ENCODE measurements at places on chromosomes 3 and 15.

DNA sequence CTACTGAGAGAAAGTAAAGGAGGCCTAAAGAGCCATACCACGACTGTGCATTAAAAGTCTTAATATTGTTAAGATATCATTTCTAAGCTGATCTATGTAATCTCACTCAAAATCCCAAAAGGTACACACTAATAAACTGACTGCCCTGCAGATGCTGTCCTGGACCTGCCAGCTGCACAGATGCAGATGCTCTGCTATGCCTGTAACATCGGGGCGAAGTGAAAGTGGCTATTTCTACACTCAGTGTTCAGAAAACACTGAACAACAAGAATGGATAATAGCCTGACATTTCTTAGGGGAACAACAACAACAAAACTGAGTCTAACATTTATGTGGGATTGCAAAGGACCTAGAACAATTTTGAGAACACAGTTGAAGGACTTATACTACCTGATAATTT lies 31.9 kb downstream of the RAD18 start:
- DNase-seq, result no peak

DNA sequence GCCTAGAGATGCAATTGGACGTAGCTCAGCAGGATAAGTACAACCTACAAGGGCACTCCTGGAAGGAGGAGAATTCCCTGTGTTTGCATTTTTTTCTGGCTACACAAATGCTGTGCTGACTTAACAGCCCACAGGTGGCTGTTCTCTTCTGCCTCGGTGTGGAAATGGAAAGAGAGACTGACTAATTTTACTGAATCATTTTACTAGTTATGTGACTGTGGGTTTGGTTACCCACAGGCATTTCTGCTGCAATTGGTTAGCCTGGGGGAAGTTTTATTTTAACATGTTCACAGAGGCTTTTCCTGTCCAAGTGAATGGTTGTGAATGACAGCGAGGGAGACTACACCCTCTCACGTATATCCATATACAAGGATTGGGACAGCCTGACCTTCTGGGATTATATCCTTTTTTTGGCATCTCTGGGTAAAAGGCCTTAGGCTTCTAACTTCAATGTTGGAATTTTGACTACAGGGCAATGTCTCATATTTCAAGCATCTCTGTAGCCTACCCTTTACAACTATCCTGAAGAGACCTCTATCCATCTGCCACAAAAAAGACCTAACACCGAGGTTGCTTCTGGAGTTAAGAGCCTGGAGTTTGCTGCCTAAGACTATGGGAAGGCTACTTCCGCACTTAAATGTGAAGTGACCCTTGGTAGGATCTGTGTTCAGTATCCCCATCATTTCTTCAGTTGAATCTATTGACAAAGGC lies 67.2 kb upstream of the TP63 start:
- DNase-seq, result no peak

DNA sequence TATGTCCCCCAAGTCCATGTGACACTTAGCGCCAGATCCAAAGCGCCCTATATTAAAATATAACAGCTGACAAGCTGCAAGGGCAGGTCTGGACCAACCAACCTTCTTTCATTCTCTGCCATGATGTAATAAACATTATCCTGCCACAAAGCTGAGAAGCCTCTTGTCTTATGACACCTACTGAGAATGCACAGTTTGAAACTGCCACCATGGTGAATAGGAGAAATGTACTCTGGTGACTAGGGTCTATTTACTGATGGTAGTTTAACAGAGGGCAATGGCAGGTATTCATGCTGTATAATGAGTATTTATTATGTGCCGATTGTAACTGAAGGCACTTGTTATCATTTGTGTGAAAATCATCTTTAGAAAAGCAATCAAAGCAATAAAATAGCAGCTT lies 634.0 kb downstream of the OTOL1 start:
- no peak for DNase-seq

DNA sequence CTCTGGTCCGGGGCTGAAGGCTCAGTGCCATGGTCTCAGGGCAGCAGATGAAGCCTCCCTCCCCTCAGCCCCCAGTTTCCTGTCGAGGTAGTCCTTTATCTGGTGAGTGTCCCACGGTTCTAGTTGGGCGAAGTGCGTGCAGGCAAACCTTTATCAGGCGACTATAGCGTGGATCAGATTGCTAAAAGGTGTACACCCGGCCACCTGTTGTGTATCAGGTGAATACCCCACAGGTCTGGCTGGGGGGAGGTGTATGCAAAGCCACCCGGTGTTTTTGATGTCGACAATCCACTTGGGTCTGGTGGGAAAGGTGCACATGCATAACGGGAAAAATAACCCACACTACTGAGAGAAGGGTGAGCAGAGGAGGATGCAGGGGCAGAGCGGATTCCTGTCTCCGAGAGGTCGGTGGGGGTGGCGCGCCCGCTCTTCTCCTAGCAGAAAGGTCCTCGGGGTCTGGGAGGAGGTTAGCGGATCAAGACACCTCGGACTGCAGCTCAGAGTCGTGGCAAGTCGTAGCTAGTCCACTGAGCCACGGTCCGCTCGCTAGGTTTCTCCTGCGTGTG lies 507 bp downstream of the SLC12A6 start:
- peak; percentile 10 for DNase-seq

DNA sequence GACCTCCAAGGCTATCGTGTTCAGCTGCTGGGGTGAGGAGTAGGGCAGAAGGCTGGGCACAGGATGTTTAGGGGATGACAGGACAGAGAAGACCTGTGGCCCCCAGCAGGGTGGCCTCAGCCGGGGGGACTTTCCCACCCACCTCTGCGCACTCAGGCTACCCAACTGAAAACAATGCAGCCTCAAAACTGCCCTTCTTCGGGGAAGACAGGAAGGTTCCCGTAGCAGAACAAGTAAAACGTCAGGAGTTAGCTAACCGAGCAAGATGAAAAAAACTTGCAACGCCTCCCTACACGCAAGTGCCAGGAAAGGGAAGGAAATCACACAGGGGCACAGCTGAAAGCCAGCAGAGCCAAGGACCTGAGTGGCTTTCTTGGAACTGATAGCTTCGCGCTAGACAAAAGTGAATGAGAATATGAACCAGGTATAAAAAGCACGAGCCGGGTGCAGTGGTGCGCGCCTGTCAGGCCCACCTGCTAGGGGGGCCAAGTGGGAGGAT lies 38.4 kb upstream of the FURIN start:
- no peak for DNase-seq

- DNase-seq, result no peak
Observed at GRCh38 chr3:194101592-194102432, 34.1 kb upstream of the HES1 start.

- DNase-seq, result peak; percentile 15
Observed at GRCh38 chr3:115040673-115041286, 106.3 kb downstream of the ZBTB20 start.

DNA sequence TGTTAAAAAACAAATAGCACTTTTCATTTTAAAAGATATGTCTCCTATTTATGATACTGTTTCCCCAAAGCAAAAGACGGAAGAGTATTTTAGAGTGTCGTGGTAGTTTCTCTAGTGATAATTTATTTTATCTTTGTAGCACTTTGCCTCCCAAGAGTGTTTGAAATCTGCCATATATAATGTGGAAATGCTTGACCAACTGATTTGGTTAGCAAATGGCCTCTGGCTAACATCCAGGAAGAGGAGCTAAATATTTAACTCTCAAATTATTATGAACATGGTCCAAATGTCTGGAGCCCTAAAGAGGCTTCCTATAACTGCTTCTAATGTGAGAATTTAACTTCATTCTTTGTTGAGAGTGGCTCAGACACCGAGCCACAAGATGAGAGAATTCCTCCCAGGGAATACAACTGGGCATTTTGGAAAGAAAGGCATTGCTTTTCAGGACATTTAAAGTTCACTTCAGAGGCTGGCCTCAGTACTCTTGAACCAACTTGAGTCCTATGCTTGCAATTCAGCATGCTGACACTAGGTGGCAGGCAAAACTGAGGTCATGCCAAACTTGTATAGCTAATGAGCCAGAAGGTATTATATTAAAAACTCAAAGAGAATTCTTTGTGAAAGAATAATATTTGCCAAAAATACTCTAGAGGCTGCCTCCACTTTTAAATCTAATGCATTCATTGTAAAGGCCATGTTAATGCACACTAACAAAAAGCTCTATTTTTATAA lies 104.5 kb downstream of the RARB start:
- no peak for DNase-seq

- peak; percentile 63 for DNase-seq
Observed at GRCh38 chr15:41661518-41662225, 1.5 kb downstream of the MGA start.

DNA sequence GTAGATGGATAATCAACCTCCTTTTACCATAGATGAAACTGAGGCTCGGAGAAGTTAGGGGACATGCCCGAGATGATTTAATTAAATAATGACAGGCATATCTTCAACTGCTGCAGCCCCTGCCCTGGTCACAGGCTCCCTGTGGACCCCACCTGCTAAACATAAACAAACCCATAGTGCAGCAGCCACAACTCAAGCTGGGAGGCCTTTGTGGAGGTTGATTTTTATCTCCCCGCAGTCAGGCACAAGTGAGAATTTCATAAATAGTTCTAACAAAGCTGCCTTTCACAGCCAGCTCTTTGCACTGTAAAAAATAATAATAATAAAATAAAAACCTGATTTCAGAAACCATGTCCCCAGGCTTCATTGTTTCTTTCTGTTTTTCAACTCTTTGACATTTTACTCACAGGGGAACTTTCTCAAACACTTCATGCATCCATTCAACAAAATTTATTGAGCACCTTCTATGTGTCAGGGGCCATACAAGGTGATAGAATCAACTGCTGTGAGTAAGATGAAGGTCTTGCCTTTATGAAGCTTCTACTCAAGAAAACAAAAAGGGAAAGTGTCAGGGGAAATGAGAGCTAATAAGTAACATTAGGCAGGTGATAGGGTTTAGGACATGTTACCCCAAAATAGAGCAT lies 393.6 kb upstream of the PROK2 start:
- DNase-seq, result no peak

DNA sequence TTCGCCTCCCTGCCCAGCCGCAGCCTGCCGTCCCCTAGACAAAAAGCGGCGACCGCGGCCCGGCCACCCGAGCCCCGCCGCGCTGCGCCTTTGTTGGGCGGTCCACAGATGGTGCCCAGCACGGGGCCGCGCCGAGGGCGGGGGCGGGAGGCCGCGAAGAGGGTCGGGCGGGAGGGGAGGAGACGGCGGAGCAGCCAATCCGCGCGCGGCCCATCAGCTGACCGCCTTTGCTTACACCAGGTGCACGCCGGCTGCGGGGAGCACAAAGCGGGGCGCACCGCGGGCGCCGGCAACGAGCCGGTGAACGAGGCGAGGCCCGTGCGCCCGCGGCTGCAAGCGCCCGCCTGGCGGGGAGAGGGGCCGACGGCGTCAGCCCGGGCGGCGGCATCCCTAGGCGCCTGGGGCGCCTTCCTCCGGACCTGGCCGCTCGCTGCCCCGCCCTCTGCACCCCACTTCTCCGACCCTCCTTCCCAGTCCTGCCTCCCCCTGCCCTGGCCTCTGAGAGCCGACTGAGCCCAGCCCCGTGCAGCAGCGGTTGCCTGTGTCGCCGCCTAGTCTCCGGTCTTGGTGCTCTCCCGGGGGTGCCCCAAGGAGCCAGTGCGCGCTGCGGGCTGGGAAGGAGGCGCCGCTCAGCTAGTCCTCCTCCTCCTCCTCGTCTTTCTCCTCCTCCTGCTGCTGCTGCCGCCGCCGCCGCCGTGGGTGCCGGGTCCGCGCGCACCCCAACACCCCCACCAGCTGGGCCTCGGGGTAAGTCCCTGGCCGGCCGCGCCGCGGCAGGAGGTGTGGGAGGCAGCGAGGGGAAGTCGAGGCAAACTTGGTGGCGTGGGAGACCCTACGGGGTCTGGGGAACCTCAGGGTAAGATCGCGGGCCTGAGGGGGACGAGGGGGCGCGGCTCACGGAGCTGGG lies at the start of gene LRRN1:
Gene LRRN1, plus strand, starts transcription at position 259 of the 907 bp plus-strand sequence. CDS start 45,211 bp downstream, outside the sequence.
- peak; percentile 39 for DNase-seq

- no peak for DNase-seq
Observed at GRCh38 chr15:100785181-100786138, 94.2 kb upstream of the ALDH1A3 start.

DNA sequence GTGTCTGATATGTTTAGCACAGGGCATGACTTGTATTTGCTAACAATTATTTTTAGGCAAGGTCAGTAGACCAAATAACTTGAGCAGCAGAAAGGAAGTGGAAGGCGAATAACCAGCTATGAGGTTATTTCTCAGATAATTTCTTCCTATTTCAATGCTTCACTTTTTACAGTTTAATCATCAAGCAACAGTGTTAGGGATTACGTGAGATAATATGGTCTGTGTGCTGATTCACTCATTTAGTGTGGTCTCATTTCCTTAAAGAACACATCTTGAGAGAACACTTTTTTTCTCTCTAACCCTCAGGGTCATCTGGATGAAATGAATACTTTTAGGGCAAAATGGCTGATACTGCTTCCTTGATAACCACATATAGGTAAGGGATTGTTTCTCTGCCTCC lies 126.0 kb upstream of the CCNL1 start:
- no peak for DNase-seq

GRCh38 chr3:136070953-136071949 lies 105.7 kb downstream of the PPP2R3A start:
- DNase-seq, result no peak

DNA sequence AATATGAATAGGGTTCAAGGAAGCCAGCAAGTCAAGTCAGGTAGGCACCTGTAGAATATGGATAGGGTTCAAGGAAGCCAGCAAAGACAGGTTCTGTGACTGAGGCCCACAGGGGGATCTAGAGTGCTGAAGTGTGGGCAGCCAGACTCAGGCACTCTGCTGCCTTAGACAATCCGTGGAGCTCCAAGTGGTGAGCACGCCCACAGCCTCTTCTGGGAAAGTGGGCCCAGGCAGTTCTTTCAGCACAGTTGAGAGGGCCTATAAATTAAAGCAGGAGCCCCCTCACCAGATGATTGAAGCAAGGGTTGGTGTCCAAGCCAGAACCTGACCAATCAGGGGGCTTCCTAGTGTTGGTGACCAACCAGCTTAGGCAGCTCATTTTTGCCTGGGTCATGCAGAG lies 51.0 kb downstream of the ANP32A start:
- no peak for DNase-seq

- DNase-seq, result no peak
Observed at GRCh38 chr3:155869691-155870090, 759 bp upstream of the GMPS start.

DNA sequence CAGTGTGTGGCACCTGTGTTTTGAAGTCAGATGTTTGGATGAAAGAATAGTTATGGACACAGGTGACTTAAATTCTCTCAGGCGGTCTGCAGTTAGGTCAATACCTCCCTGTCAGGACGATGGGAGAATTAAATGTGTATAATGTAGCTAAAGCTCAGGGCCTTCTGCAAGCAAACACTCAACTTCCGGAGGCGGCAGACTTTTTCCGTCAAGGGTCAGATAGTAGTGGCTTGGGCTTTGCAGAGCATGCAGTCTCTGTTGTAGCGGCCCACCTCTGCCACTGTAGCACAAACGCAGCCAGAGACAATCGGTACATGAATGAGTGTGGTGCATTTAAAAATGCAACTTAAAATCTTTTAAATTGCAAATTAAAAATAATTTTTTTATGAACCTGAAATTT lies 47.4 kb downstream of the CMTM8 start:
- no peak for DNase-seq

GRCh38 chr3:8001712-8002111 lies 499.9 kb upstream of the LMCD1 start:
- no peak for DNase-seq

GRCh38 chr3:43906849-43907507 lies 216.2 kb downstream of the ABHD5 start:
- no peak for DNase-seq
